ENCODE measurements at places on chromosomes 11 and 22.

DNA sequence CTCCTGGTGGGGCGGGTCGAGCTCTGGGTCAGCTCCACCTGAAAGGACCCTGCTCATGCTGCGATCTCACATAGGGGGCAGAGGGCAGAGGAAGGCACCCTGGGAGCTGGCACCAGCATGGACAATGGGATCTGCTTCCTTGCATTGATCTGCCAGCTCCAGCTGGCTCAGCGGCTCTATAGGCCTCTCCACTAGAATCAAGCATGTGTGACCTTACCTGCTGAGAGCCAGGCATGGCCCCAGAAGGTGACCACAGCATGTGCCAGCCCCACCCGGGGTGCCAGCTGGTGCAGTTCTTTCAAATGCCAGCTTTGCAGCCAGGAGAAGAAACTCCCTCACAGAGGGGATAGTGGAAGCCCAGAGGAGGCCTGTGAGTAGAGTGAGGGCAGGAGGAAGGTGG is 22.0 kb upstream of the KLHL35 start:
- no peak for DNase-seq

GRCh38 chr11:1414650-1415049 is 24.9 kb downstream of the BRSK2 start:
- DNase-seq, result no peak

GRCh38 chr11:66987924-66988637 is 13.0 kb downstream of the C11orf86 start:
- DNase-seq, result no peak

- DNase-seq, result no peak
These were observed 7.0 kb downstream of the CTSF start for GRCh38 chr11:66561178-66561974.

GRCh38 chr11:79400717-79401330 is 40.0 kb downstream of the TENM4 start:
- no peak for DNase-seq

GRCh38 chr22:28488825-28489224 is 190.8 kb downstream of the TTC28 start:
- no peak for DNase-seq

DNA sequence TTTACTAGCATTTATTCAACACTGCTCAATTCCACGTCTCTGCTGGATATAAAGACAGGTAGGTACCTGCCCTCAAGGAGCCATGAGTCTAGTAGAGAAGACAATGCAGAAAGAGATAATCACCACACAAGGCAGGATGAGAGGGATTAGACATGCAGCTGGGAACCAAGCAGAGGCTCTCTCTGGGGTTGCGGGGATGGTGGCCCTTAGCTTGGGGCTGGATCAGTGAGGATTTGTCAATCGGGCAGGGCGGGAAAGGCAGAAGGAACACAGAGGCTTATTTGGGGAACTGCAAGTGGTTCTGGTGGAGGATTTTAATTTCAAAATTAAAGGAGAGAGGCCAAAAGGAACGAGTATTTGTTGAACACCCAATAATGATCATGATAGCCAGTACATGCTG is 8.5 kb upstream of the DMC1 start:
- DNase-seq, result no peak

DNA sequence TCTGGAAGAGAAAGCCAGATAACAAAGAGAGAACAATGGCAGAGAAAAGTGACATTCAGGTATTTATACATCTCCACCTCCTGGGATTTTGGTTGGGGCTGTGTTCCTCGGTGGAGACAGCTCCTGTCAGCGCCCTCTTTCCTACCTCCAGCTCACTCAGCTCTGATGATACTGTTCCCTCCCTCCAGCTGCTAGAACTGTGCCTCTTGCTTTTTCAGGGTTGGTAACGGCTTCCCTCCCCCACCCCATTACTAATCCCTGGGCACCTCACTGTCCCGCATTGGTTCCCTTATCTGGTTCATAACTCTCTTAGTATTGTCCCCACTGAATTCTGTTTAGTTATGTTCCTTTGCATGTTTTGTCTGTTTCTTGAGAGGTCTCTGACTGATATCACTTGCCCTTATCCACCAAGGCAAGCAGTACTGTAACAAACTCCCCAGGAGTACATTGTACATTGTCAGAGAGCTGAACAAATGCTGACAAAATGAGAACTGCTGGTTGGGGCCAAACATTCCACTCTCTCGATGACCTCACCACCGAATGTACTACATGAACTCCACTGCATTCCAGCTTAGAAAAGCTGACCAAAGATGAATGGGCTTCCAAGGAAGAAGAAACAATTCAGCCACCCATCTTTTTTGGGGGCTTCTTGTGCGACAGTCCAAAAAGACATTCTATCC is 5.7 kb upstream of the FBXO3 start:
- no peak for DNase-seq

DNA sequence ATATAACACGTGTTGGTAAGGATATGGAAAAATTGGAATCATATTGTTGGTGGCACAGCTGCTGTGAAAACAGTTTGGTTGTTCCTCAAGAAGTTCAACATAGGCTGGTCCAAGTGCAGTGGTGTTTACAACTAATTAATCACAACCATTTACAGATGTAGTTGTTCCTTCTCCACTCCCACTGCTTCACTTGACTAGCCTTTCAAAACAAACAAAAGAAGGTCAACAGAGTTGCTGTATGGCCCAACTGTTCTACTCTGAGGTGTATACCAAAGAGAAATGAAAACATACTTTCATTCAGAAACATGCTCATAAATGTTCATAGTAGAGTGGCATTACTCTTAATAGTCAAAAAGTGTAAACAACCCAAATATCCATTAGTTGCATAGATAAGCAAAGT is 36.6 kb upstream of the ACAT1 start:
- no peak for DNase-seq

DNA sequence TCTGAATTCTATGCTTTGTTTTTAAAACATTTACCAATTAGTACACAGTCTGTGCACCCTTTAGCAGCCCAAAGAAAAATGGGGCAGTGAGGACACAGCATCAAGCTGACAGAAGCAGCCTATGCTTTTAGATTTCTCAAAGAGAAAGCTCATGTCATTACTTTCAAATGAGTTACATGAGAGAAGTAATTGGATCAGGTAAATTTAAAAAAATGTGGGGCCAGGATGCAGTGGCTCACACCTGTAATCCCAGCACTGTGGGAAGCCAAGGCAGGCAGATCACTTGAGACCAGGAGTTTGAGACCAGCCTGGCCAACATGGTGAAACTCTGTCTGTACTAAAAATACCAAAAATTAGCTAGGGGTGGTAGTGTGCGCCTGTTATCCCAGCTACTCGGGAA is 57.7 kb downstream of the APOL5 start:
- no peak for DNase-seq

DNA sequence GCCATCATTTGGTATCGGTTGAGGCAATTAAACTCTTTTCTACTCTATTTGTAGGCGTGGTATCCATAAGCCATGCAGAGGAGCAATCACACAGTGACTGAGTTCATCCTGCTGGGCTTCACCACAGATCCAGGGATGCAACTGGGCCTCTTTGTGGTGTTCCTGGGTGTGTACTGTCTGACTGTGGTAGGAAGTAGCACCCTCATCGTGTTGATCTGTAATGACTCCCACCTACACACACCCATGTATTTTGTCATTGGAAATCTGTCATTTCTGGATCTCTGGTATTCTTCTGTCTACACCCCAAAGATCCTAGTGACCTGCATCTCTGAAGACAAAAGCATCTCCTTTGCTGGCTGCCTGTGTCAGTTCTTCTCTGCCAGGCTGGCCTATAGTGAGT is 8.4 kb downstream of the OR9G4 start:
- DNase-seq, result no peak

DNA sequence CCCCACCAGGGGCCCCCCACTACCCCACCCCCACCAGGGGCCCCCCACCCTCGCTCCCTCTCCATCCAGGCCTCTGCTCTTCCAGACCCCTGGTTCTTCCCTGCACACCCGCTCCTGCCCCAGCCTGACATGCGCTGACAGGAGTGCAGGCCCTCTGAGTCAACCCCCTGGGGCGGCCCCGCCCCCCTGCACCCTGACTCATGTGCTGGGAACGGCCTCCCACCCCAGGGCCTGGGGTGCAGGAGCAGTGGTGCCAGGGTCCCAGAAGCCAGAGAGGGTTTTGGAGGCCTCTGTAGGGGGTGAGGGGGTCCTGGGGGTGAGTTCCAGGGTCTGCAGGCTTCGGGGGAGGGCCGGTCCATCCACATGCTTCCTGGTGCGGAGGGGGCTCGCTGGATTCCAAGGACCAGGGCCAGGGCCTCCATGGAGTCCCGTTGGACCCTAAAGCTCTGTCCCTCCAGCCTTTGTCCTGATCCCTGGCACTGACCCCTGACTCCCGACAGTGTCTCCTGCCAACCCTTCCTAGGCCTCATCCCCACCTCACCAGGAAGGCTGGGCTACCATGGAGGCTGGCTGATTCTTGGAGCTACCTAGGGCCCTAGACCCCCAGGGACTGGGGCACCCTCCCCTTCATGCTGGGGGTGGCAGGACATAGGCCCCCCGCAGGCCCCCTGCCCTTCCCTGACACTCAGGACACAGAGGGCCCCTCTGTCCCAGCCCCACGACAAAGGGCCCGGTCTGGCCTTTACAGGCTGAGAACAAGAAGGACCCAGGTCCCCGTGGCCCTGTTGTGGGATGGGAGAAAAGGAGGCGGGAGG is 583 bp upstream of the PKP3 start:
- no peak for DNase-seq

DNA sequence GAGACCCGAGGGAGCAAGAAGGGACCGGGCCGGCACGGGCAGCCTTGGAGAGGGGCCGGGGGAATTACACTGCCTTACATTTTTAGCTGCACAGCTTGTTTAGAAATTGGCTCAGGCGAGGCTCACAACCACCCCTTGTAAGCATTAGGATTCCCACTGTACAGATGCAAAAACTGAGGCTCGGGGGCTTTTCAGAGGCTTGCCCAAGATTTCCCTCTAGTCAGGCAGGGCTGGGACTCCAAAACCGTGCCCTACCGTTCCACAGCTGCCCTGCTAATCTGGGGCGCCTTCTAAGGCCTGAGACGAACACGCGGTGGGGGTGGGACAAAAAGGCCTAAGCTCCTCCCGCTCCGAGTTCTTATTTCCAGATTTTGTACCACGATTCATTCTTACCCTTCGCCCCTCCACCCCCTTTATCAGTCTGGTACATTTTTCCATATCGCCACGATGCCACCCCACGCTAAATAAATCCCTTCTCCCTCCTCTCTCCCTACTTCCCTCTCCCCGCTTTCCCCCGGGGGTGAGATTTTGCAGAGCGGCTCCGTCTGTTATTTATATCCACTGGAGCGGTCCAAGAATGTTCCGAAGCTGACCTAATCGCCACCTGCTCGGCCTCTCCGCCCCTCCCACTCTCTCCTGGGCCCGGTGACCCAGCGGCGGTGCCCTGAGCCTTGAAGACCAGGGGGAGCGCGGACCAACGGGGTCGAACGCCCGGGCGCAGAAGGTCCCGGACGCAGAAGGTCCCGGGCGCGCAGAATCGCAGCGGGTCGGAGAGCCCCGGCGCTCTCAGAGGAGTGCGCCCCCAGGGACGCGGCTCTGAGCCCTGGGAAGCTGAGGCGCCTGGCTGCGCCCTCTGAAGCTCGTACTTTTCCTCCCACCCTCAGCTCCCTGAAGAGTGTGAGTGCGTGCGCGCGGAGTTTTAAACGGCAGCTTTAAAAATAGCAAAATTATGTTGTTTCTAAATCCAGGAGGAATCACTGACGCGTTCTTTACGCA is 764 bp upstream of the PACSIN3 start:
- DNase-seq, result no peak

DNA sequence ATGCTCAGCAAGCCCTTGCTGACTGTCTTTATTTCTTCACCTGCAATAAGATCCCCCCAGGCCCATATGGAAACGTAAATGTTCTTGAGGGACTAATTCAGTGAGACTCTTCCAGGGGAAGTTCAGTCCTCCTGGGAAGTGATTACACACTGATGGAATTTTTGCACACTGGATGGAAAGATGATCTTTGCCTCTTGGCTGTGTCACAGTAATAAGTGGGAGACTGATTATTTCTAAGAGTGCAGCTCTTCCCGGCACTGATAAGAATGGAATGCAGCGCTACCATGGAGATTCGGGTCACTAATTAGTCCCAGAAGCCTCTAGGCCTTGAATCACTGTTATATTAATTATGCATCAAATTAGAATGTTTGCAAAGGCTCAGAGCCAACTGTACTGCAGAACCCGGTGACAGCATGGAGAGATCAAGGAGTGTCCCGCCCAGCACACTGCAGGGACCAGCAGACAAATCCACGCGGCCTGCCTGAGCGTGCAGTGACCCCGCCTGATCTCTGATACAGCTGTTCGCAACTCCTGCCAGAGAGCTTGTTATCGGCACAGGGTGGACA is 178.3 kb downstream of the SNX19 start:
- DNase-seq, result no peak

DNA sequence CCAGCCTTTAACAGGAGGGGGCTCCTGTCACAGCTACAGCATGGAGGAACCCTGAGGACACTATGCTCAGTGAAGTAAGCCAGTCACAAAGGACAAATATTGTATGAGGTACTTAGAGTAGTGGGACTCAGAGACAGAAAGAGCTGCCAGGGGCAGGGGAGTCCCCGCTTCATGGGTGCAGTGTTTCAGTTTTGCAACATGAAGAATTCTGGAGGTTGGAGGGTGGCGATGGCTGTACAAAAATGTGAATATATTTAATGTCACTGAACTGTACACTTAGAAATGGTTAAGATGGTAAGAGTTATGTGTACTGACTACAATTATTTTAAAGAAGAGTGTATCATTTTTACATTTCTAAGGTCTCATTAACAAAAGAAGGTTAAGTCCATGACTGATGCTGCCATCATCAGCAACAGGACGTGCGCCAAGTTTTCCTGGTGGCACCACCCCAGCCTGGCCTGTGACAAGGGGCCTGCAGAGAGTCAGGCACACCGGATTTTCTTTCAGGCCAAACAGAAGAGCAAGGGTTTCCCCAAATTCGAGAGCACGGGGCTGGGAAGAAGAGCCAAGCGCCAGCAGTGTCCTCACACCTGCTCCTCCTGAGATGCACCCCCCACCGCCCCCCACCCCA is 22.1 kb downstream of the YPEL1 start:
- no peak for DNase-seq

DNA sequence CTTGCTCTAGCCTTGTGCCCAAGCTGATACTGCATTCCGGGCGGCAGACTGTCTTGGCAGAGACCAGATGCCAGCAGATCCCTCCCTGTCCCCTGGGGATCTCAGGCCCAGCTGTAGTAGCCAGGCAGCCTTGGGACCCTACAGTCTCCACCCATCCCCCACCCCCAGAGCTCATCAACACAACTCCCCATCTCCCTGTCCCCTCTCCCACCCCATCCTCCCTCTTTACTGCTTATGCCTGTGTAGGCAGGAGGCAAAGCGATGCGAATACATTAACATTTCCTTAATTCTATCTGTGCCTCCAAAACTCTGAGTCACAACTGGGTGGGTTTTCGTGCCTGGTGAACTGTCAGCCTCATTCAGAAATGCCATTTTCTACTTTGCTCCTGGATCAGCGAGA is 547.6 kb downstream of the BUD13 start:
- DNase-seq, result no peak

DNA sequence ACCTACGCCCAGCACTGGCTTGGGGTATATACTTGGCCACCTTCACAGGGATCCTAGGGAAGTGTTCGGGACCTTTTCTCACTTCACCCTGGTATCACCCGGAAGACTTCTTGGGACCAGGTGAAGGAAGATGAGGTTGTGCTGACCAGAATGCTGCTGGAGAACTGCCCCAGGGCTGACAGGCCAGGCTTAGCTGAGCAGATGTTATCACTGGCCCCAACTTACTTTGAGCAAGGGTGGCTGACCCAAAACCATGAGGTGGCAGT is 4.5 kb downstream of the FTH1 start:
- DNase-seq, result no peak

Data from stimulated activated CD8-positive, alpha-beta memory T cell treated with anti-CD3 and anti-CD28 coated beads, Interleukin-2, amount 100 ng/mL, for 1 hour (primary cell).